Right ventricle myocardium superior (tissue), 1 donor: ENCODE measurements at places on chromosomes 13 and 19. TPM values are rescaled to one million over a fixed set of nuclear protein-coding genes. Genes with fewer than 3 reads are reported as not detected.

- no peak for DNase-seq
Observed at GRCh38 chr19:12838886-12839756, 806 bp downstream of the MAST1 start.

GRCh38 chr13:22128441-22129408, 457.9 kb downstream of the FGF9 start:
- DNase-seq = no peak

DNA sequence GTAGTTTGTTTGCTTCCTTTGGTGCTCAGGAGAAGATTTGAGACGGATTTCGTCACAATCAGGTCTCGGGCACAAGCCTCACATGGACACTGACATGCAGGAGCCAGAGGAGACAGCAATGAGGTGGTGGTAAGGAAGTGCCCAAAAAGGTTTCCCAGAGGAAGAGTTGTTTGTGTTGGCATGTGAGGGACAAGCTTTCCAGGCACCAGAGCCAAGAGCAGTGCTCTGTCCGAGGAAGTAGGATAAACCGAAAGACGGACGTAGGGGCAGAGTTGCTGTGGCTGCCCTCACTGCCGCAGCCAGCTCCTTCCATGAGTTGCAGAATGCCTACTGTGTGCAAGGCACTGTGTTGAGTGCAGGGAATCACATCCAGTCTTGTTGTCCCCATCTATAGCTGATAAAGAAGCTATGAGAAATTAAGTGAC, 27.7 kb downstream of the SAE1 start:
- DNase-seq = no peak

- no peak for DNase-seq
Observed at GRCh38 chr19:2846180-2846894, 5.1 kb downstream of the ZNF555 start.

ZNF677 gene
- 21.1 TPM for total RNA-seq

ZNF524 gene
- total RNA-seq = 17.5 TPM

- DNase-seq = peak; percentile 43
Observed at GRCh38 chr13:25819856-25820530, 231.8 kb downstream of the SHISA2 start.

STOML3 gene
- total RNA-seq = not detected

DNA sequence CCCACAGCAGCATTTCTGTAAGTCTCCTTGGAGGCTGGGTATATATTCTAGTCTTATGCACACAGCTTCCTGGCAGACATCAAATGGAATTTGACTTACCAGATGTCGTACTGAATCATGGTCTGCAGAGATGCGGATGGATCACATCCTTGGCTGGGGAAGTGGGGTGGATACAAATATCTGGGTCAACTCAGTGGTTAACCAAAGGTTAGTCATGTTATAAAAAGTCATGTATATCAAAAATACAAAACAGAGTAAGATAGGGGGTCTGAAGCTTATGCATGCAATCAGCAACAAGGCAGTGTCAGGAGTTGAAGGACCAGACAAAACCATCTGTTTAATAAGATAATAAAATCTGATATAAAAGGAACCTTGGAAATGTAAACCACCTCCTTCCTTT, 61.9 kb downstream of the WASF3 start:
- no peak for DNase-seq

DNA sequence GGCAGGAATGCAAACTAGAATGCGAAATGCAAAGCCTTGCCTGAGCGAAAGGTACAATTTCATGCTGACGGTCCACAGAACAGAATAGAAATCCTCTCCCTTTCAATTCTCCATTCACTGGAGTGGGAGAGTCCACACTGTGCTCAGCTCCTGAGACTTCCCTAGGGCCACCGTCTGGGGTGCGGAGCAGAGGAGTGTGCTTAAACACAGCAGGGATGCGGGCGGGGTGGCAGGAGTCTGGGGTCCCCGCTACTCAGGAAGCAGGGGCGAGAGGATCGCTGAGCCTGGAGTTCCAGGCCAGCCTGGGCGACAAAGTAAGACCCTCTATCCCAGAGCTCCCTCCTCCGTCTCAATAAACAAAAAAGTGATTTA, 552 bp upstream of the ZNF816 start:
- no peak for DNase-seq

DNA sequence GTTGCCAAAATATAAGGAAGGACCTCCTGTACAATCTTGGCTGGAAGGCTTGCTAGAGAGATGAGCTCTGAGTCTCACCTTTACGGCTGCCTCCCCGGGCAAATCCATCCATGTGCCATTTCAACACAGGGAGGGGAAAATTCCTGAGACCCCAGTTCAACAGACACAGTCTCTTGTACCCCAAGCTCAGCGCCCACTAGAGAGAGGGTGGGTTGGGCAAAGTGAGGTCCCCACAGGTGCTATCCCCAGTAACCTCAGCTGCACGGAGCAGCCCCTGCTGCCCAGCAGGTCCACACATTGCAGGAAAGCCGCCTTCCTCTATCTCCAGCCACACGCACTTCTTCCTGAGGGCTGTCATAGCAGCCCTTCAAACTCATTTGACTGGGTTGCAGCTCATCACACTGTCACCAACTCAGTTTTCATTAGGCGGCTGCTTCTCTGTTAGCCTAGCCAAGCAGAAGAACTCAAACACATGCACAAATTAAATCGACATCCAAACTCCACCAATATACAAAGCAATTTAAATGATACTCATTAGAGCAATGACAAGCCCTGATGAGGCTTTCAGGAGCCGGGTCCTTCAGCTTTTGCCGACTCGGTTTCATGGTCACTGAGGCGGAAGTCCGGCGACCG, 80.4 kb downstream of the TSHZ3 start:
- DNase-seq = no peak

- no peak for DNase-seq
Observed at GRCh38 chr19:13985771-13986347, 20.3 kb downstream of the RFX1 start.

DNA sequence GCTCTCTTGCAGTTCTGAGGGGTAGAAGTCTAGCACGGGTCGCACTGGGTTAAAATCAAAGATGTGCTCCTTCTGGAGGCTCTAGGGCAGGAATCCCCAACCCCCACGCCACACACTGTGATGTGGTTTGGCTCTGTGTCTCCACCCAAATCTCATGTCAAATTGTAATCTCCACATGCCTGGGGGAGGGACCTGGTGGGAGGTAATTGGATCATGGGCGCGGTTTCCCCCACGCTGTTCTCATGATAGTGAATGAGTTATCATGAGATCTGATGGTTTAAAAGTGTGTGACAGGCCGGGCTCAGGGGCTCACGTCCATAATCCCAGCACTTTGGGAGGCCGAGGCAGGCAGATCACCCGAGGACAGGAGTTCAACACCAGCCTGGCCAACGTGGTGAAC, 26.6 kb upstream of the CALM3 start:
- no peak for DNase-seq

METTL21C gene
- not detected for total RNA-seq

DNA sequence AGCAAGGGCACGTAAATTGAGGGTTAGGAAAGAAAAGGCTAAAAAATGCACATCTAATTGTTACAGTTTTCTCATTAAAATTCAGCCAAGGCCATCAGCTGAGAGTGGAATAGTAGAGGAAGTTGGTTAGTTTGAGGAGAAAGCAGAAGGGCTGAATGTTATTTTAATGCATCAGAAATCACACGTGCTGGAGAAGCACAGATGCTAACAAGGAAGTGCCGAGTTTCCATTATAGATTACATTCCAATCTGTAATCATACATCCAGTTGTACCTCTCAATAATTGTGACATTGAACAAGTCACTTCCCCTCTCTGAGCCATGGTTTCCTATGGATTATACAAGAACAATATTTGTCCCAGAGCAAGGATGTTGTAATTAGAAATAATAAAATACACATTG, 25.1 kb downstream of the FPR3 start:
- no peak for DNase-seq

- peak; percentile 67 for DNase-seq
Observed at GRCh38 chr19:2550431-2551171, 74.7 kb downstream of the GADD45B start.

TMEM59L gene
- 1.6 TPM for total RNA-seq

- no peak for DNase-seq
Observed at GRCh38 chr13:74166261-74167004, 32.2 kb upstream of the KLF12 start.

DNA sequence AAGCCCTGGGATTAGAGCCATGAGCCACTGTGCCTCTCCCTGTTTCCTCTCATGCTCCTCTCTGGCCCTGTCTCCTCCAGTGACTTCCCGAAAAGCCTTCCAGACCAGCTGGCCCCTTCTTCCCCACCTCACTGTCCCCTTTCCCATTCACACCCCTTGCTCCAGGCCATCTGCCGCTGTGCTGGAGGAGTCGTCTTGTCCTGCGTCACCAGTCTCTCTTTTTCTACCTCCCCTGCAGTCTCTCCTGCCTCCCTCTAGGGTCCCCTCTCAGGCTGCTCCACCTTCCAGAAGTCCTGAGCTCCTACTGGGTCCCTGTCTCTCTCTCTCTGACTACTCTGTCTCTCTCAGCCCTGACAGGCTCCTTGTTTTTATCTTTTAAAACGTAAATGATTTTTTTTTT, 5.3 kb upstream of the FFAR1 start:
- peak; percentile 12 for DNase-seq

SELENOV gene
- total RNA-seq = not detected

PSPN gene
- total RNA-seq = 0.75 TPM
